T-helper 2 cell treated with Interferon-gamma antibody and Interleukin-4, amounts not matched to agents 5 μg/mL and 100 μg/mL, for 36 hours (primary cell): ENCODE measurements at places on chromosomes 6 and 20.

- DNase-seq, result no peak
Measured at GRCh38 chr6:42084889-42085288, 34.6 kb downstream of the TAF8 start.

GRCh38 chr6:29708432-29709179, 14.6 kb upstream of the HLA-F start:
- DNase-seq, result peak; percentile 65

DNA sequence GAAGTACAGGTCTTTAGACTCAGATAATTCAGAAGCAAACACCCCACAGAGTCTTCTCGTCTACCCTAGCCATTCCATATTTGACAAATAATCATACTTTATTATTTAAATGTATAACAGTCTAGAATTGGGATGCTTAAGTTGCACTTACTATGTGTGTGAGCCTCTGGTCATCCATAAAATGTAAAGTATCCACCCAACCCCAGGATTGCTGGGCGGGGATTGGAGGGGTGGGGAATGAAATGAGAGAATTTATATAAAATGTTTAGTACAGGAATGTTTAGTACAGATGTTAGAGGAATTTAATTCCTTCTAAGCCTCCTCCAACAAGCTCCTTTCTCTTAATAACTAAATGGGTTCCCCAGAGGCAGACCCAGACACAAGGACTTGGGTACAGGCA, 16.9 kb downstream of the BNIP5 start:
- no peak for DNase-seq

GRCh38 chr6:133353061-133353460, 111.9 kb downstream of the EYA4 start:
- no peak for DNase-seq
